D721Med (cell line): ENCODE measurements at places on chromosomes 11 and 22.

- DNase-seq: no peak
Measured at GRCh38 chr11:30893318-30893717, 307.2 kb upstream of the MPPED2 start.

- DNase-seq: no peak
Measured at GRCh38 chr22:49012712-49013395, 814.8 kb downstream of the BRD1 start.

DNA sequence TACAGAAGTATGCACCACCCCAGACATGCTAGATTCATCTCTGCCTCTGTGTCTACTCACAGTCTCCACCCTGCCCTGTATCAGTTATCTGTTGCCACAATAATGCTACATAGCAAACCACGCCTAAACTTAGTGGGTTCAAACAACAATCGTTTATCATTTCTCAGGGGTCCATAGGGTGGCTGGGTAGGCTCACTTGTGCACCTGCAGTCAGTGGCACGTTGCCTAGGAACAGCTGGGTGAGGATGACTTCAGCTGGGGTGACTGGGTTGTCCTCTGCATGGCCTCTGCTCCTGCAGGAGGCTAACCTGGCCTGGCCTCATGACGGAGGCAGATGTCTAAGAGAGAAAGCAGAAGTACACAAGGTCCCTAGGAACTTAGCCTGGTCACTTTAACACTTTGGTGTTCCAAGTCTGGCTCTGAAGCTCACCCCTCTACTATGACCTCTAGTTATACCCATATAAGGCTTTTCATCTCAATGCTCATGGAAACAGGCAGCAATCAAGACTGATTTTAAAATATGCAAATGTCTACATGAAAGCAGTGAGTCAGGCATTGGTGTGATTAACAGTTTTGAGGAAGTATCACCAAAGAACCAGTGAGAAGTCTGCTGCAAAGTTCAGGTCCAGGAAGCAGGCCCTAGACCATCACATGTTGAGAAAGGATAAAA, 10.7 kb downstream of the OLFML1 start:
- DNase-seq: no peak

GRCh38 chr11:75475767-75476650, 43.0 kb upstream of the KLHL35 start:
- no peak for DNase-seq

- no peak for DNase-seq
Measured at GRCh38 chr11:31656051-31656450, 146.5 kb downstream of the ELP4 start.

GRCh38 chr22:34904486-34904885, 161.5 kb upstream of the ISX start:
- DNase-seq: no peak

DNA sequence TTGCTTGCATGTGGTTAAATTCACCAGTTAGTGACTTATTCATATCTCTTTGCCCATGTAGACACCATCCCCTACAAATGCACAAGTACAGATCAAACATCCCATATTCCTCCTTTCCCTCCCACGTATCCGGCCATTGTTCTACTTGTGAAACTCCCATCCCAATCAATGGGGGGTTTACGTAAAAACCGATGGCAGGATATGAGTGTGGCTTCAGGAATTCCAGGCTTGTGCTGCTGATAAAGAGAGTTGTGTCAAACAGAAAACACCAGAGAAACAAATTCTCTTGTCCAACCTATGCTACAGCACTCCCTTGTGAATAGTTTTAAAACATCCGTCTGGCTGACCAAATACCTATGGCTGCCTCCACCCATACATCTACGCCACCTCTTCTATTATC, 15.5 kb downstream of the FLI1 start:
- DNase-seq: no peak

DNA sequence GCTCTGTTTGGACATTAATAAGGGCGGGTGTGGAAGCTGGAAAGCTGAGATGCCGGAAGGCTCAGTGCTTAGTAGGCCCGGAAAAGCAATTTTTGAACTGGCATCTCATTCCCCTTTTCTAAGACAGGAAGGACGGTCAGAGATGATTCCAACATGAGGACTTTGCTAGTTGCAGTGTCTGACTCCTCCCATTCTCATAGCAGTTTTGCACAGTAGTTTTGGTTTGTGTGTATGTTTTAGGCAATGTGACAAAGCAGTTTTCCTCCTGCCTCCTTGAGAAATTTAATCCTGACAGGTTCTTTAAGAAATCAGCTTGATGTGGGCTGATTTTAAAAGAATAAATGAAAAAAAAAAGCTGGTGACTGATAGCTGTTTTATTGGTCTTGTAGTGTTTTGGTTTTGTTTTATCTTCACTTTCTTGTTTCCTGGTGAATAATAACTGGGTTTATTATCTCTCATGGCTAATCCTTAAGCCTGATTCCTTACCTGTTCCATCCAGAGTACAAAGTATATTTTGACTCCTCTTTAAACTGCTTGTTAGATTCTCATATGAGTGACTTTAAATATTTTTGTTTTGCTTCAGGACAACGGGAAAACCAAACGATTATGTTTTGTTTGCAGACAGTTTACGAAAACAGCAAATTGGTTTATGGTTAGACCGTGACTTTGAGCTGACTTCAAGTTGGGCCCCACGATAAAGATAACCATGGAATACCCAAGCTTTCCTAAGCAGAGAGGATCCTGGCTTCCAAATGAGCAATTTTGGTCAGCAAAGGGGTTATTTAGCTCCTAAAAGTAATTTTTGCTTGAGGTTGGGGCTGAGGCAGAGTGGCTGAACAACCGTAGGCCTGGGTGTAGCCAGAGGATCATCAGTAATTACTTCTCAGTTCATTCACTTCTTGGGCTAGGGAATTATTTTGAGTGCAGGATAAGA, 3.4 kb downstream of the PTPRJ start:
- DNase-seq: no peak

- DNase-seq: no peak
Measured at GRCh38 chr11:130451231-130452019, 3.0 kb downstream of the ADAMTS15 start.

- DNase-seq: no peak
Measured at GRCh38 chr11:113693030-113693429, 13.1 kb downstream of the TMPRSS5 start.

- no peak for DNase-seq
Measured at GRCh38 chr11:67483831-67484665, 1.2 kb downstream of the AIP start.

DNA sequence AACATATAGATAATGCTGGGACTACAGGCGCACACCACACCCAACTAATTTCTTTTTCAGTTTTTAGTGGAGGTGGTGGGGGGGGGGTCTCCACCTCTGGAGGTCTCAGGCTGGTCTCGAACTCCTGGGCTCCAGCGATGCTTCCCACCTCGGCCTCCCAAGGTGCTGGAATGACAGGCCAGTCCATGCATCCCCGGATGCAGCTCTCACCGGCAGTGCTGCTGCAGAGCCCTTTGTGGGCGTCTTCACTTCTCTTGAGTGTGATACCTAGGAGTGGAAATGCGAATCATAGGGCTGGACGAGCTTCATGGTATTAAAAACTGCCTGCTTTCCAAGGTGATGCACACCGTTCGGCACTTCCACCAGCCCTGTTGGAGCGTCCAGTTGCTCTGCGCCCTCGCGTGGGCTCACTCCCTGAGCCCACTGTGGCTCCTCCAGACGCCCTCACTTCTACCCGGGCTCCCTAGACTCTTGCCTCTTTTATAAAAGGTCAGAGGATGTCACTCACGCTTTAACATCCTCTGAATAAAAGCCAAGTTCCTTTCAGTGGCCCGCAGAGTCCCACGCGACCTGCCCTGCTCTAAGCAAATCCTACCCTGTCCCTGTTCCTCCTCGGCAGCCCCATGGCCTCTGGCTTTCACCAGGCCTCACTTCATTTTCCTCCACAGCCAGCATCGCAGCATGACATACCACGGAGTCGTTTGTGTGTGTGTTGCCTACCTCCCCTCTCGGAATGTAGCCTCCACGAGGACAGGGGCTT, 837 bp upstream of the BID start:
- no peak for DNase-seq

DNA sequence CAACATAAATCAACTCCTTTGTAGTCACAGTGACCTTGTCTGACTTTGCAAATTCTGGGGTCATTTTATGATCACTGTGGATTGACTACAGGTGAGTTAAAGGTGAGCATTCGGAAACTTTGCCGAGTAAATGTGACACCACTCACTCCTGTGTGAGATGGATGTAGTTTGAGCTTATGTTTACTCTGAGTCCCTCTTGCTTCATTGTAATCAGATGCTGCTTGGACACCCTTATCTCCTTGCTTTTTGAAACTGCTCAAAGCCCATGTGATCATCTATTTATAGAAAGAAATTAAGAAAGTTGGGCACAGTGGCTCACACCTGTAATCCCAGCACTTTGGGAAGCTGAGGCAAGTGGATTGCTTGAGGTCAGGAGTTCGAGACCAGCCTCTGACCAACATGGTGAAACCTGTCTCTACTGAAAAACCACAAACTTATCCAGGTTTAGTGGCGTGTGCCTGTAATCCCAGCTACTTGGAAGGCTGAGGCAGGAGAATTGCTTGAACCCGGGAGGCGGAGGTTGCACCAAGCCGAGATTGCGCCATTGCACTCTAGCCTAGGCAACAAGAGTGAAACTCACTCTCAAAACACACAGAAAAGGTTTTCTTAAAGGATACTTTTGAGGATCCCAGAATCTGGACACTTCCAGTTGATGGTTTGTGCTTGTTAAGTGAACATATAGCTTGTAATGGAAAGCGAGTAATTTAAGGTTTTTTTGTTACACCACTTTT, 7.2 kb downstream of the FAM118A start:
- no peak for DNase-seq
